ENCODE measurements at places on chromosomes 12 and 14. TPM values are rescaled to one million over a fixed set of nuclear protein-coding genes. Genes with fewer than 3 reads are reported as not detected.

The MYF5 gene
- total RNA-seq, result not detected

The CABP1 gene
- 5.5 TPM for total RNA-seq

The WDR89 gene
- total RNA-seq, result 6.6 TPM

The GUCY2C gene
- total RNA-seq, result not detected

The MYO1A gene
- total RNA-seq, result not detected

The TAS2R14 gene
- total RNA-seq, result 0.38 TPM

The RNF41 gene
- 53.8 TPM for total RNA-seq

The CLEC4D gene
- total RNA-seq, result 0.11 TPM

The KLRC1 gene
- total RNA-seq, result not detected

The ANKRD33 gene
- total RNA-seq, result not detected

The UBC gene
- total RNA-seq, result 1,199 TPM

The CFAP54 gene
- total RNA-seq, result 0.22 TPM

The PTPRR gene
- total RNA-seq, result 1.2 TPM

The SYNE3 gene
- total RNA-seq, result 16.5 TPM

The NOS1 gene
- total RNA-seq, result 0.11 TPM

The SLC17A8 gene
- total RNA-seq, result not detected

The OAS3 gene
- total RNA-seq, result 5.7 TPM

The EML1 gene
- total RNA-seq, result 49.6 TPM

The HSPB8 gene
- 572 TPM for total RNA-seq

The PARP11 gene
- total RNA-seq, result 5.5 TPM

The GZMH gene
- 1.2 TPM for total RNA-seq

The KCTD10 gene
- 32.2 TPM for total RNA-seq

The CCDC175 gene
- not detected for total RNA-seq

The ALX1 gene
- total RNA-seq, result not detected

The SLC25A21 gene
- total RNA-seq, result 0.76 TPM

The CDKN1B gene
- total RNA-seq, result 38.0 TPM

The SOX5 gene
- total RNA-seq, result 3.2 TPM

The KRT5 gene
- total RNA-seq, result 0.16 TPM

The PLEKHG7 gene
- total RNA-seq, result not detected

The OTX2 gene
- total RNA-seq, result not detected

The KRT3 gene
- total RNA-seq, result not detected

The LBHD2 gene
- not detected for total RNA-seq

The CD4 gene
- 13.4 TPM for total RNA-seq

The PLEKHH1 gene
- total RNA-seq, result 7.3 TPM

The TGFB3 gene
- total RNA-seq, result 29.5 TPM

The MYF6 gene
- not detected for total RNA-seq

The B4GALNT3 gene
- 36.6 TPM for total RNA-seq

The ZNF891 gene
- total RNA-seq, result 1.2 TPM

The TAS2R10 gene
- total RNA-seq, result not detected

The RNASE7 gene
- not detected for total RNA-seq

The POTEG gene
- total RNA-seq, result not detected

The STXBP6 gene
- 41.4 TPM for total RNA-seq

The CCND2 gene
- total RNA-seq, result 214 TPM

The C1QL4 gene
- not detected for total RNA-seq

The TAS2R8 gene
- not detected for total RNA-seq

The LTB4R2 gene
- 0.57 TPM for total RNA-seq

The CNIH1 gene
- total RNA-seq, result 86.8 TPM

The CLEC9A gene
- not detected for total RNA-seq
